ENCODE measurements at places on chromosomes 13 and 19. TPM values are rescaled to one million over a fixed set of nuclear protein-coding genes. Genes with fewer than 3 reads are reported as not detected.

RCBTB2 gene
- total RNA-seq: 11.3 TPM

FAM216B gene
- not detected for total RNA-seq

TUBA3C gene
- not detected for total RNA-seq

C3 gene
- total RNA-seq: 4.5 TPM

SHISA7 gene
- not detected for total RNA-seq

NLRP11 gene
- not detected for total RNA-seq

NCCRP1 gene
- total RNA-seq: not detected

NAPSA gene
- not detected for total RNA-seq

RAB3A gene
- 0.16 TPM for total RNA-seq

KIR3DL2 gene
- not detected for total RNA-seq

RASL11A gene
- 1.3 TPM for total RNA-seq

MTIF3 gene
- 39.2 TPM for total RNA-seq

ZNF556 gene
- not detected for total RNA-seq

GRK1 gene
- 0.44 TPM for total RNA-seq

PLPPR3 gene
- total RNA-seq: 0.16 TPM

CEACAM8 gene
- total RNA-seq: not detected

PCDH8 gene
- not detected for total RNA-seq

NLRP5 gene
- total RNA-seq: not detected

KLF5 gene
- 3.5 TPM for total RNA-seq

C1QTNF9B gene
- not detected for total RNA-seq

PABPC3 gene
- under 0.01 TPM for total RNA-seq

ZNF737 gene
- total RNA-seq: 11.6 TPM

FBXO17 gene
- total RNA-seq: 13.6 TPM

KRTDAP gene
- not detected for total RNA-seq

ERICH6B gene
- total RNA-seq: not detected

KLK14 gene
- total RNA-seq: not detected

TNNT1 gene
- 4.7 TPM for total RNA-seq

IZUMO1 gene
- 0.50 TPM for total RNA-seq

ATP4B gene
- total RNA-seq: not detected

KL gene
- 0.25 TPM for total RNA-seq

NXNL1 gene
- total RNA-seq: not detected

TLE2 gene
- 13.4 TPM for total RNA-seq

OR7A5 gene
- not detected for total RNA-seq

SNRNP70 gene
- total RNA-seq: 141 TPM

PTGIR gene
- 0.06 TPM for total RNA-seq

NMRK2 gene
- not detected for total RNA-seq
